ENCODE measurements at places on chromosomes 7 and 10. TPM values are rescaled to one million over a fixed set of nuclear protein-coding genes. Genes with fewer than 3 reads are reported as not detected.

The CRYGN gene
- not detected for total RNA-seq

The PNLIP gene
- not detected for total RNA-seq

The VENTX gene
- total RNA-seq = not detected

The KIAA1549 gene
- not detected for total RNA-seq

The BMPR1A gene
- 2.2 TPM for total RNA-seq

The CYP51A1 gene
- 201 TPM for total RNA-seq

The UTF1 gene
- total RNA-seq = not detected

The ZNF248 gene
- total RNA-seq = 17.7 TPM

The CHRM2 gene
- total RNA-seq = not detected

The ESYT2 gene
- 216 TPM for total RNA-seq

The CLRN3 gene
- total RNA-seq = not detected
